Activated CD4-positive, alpha-beta T cell treated with anti-CD3 and anti-CD28 coated beads, Interleukin-2, Interleukin-6, amounts not matched to agents 100 ng/mL and 50 ng/mL, durations not matched to agents 16 hours and 8 hours (primary cell): ENCODE measurements at places on chromosomes 6 and 20.

- DNase-seq: peak; percentile 57
These were observed 131.8 kb upstream of the PROKR2 start for GRCh38 chr20:5448449-5449118.

DNA sequence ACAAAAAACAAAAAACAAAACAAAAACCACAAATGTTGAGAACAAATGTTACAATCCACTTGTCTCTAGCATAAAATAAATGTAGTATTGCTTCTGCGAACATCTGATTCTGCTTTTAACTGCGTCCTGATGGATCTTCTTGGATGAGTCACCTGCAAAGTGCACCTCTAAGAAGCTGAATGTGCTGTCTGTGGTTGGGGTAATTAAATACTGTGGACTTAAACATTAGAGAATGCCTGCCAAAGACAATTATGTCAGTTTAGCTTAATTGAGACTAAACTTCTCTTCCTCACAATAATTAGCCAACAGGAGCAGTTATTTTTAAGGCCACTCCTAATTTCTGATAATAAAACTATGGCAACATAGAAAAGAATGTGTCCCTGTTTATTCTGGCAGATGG lies 253.4 kb downstream of the PHACTR1 start:
- no peak for DNase-seq

- no peak for DNase-seq
These were observed 28.8 kb upstream of the TLDC2 start for GRCh38 chr20:36847009-36847709.

- DNase-seq: no peak
These were observed 680.4 kb upstream of the IMPG1 start for GRCh38 chr6:76752841-76753240.

- no peak for DNase-seq
These were observed 627.7 kb downstream of the QKI start for GRCh38 chr6:164042212-164042611.

GRCh38 chr6:166486536-166486880 lies 100.0 kb downstream of the RAMACL start:
- DNase-seq: no peak

DNA sequence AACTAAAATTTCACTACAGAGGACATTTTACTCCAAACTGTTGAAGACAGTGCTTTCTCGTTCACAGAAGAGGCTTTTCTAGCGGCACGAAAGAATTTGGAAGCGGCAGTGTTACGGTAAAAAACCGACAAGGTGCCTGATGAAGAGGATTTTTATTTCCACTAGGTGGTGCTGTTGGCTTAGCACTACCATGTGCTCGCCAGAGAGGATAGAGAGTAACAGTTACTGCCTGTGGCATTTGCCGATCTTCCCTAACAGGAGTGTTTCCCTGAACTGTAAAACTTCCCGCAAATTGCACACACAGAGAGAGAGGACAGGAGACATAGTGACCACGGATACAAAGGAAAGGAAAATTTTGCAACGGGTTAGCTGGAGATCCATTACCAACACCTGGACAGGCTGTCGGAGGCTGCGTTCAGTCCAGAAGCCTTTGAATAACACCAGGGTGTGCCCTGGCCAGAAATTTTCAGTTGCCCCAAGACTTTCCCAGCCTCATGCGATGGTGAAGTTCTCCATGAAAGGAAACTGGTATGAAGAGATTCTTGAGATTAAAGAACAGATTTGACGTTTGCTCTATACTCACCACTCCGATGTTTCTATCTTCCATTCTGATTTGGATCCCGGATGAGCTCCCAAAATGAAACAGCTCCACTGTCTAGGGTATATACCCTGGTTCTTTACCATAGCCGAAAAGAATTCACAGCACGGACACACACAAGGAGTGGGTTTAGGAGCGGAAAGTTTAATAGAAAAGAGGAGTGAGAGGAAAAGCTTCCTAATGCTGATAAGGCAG lies 48.1 kb downstream of the HLA-DPB1 start:
- DNase-seq: peak; percentile 60

DNA sequence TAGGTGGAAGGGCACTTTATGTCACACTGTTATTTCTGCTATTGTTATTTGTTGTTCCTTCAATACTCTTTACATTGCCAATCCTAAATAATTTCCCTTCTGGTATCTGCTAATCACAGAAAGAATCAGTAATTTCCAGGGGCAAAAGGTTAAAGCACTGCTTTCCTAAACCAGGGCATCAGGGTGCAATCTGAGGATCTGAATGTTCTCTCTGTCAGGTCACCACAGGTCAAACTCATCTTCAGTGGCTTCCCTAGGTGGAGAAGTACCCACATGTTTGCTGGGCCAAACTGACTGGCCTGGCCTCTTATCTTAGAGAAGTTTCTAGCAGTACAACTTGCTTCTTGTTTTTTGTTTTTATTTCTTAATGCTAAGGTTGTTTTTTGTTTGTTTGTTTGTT lies 118.7 kb downstream of the OPRM1 start:
- DNase-seq: no peak

DNA sequence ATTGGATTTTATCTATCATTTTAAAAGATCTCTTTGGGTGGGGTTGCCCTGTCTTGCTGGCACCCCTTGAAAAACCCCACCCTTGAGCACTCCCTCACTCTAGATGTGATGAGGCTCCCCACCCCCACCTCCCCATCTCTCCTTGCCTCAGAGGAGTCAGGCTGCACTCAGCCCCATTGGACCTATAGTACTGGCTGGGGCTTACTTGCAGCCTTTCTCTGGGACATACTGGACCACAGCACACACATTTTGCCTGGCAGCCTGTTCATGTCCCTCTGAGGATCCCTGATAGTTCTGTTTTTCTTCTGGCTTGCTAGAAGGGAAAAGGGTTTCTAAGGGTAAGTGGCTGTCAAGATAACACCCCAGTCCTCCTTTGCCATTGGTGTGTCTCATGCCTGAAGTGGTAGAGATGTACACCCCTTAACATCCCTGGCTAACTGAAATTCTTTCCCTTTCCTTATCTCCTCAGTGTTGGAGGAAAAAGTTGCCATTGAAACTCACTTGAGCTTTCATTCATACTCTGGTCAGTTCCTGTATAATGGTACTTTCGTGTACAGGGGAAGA lies 553.4 kb upstream of the CITED2 start:
- no peak for DNase-seq

GRCh38 chr6:43970913-43971775 lies 156.1 kb downstream of the MRPL14 start:
- no peak for DNase-seq

DNA sequence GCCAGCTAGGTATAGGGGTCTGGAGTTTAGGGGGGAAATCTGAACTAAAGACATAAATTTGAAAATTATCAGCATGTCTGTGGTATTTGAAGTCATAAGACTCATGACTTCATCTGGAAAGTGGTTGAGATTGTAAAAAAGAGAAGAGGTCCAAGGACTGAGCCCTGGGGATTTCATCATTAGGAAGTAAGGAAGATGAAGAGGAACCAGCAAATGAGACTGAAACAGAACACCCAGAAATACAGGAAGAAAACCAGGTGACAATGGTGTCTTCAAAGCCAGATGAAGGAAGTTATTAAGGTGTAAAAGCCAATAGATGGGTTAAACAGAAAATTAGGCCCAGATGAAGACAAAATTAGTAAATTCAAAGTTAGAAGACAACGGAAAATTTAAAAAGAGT lies 49.1 kb upstream of the UBR2 start:
- DNase-seq: no peak

DNA sequence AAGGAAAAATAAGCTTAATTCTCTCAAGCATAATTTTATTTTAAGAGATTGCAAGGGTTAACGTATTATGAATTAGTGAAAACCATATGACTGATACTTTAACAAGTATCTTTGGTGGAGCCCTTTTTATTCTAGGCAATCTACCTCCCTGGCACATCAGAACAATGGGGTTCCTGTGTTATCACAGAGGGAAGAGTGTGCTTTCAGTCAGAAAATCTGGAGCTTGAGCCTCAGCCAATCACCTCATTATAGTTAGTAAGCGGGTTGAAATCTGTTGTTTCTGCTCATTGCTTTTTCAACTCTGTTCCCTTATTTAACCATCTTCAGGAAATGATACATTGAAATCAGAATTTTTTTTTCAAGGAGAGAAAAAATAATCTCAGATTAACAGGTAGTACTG lies 391 bp downstream of the ADGRF1 start:
- DNase-seq: no peak

DNA sequence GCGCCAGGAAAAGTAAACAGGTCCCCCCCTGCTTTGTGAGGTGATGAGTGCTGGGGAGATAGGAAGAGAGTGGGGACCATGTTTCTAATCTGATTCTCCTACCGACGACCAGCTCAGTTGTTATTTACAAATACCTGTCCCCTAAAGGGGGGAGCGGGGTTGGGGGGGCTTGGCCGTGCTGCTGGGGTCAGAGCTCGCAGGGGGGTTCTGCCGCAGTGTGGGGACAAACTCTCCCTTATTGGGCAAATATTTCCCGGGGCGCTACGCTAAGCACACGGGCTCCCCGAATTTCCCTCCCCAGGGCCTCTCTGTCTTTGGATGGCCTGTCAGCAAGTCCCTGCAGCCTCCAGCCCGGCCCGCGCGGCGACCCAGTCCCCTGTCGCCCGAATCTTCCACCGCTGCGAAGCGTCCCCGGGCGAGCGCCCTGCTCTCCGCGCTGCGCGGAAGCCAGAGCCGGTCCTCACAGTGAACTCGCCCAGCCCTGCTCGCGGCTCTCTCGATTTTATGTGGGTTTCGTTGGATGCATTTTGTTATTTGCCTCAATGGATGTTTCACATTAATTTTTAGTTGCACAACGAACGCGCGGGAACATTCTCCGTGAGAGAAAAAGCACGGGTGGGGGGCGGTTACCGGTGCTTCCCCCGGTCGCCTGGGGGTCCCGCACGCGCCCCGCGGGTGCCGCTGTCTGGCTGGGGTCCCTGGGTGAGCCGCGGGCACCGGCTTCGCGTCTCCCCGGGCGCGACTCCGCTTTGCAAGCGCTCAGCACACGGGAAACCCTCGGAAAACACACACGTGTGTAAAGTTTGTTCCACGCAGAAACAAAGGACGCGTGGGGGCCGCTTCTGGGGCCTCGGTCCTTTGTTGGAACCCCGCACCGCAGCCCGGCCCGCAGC lies 1.5 kb upstream of the STX16 start:
- peak; percentile 38 for DNase-seq

DNA sequence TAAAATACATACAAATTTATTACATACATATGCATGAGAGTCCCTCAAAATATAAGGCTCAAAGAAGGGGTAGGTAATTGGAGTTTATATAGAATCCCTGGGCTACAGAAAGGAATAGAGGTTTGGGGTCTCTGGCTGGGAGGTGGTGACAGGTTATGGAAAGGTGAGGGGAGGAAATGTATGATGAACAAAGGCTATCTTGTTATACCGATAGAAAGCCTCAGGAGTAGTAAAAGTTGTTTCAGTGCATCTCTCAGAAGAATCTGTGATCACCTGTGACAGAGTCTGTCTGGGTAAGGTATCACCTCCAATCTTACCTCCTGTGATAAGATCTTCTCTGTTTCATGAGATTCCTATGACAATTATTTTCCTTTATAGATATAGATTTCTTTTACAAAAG lies 252.9 kb upstream of the AGPAT4 start:
- DNase-seq: no peak

DNA sequence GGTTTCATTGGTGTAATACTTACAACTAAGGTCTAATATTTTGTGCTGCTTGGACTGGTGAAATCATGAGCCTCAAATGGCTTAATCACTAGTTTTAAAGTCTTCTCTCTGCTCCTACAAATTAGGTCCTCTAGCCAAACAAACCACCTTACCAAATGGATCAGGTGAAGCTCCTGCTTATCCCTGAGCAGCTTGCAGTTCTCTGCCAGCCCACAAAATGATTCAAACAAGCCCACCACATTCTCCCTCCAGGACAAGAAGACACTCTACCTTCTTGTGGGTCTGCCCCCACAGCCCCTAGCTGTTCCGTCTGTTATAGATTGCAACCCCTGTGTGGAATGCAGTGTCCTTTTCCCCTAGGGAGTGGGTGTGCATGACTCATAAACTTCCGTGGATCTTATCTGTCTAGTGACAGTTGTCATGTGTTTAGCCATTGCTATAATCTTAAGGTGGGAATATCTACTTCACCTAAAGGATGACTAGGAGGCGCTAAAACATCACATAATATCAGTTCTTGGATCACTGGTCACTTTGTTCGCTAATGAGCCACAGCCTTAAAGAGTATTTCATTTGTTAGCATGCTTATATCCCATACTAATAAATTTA lies 940.5 kb upstream of the MANEA start:
- DNase-seq: no peak

GRCh38 chr6:162092816-162093502 lies 634.6 kb downstream of the PRKN start:
- no peak for DNase-seq

GRCh38 chr6:9632026-9632425 lies 782.8 kb downstream of the TFAP2A start:
- DNase-seq: no peak

DNA sequence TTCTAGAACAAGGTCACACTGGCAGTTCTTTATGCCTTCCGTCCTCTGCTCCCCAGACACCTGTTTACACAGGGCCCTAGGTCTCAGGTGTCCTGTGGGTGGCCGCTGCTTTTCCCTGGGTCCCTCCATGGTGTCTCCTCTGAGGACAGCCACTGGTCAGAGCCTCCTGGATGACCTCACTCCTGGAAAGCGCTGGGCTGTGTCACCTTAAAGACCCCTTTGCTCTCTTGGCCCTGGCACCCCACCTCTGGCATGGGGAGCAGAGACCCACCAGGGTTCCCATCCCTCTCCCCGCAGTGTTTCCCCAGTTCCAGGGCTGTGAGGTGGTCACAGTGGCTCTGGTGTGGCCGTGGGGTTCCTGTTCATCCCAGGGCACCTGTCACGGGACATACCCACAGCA lies 33.9 kb downstream of the NTSR1 start:
- no peak for DNase-seq

- no peak for DNase-seq
These were observed 20.4 kb downstream of the TAF11 start for GRCh38 chr6:34867484-34867883.

GRCh38 chr6:29590218-29590808 lies 5.4 kb downstream of the OR2H2 start:
- DNase-seq: no peak

GRCh38 chr6:153668758-153669157 lies 370.3 kb upstream of the OPRM1 start:
- DNase-seq: no peak

- DNase-seq: peak; percentile 69
These were observed 5.8 kb upstream of the PACSIN1 start for GRCh38 chr6:34459899-34460593.

DNA sequence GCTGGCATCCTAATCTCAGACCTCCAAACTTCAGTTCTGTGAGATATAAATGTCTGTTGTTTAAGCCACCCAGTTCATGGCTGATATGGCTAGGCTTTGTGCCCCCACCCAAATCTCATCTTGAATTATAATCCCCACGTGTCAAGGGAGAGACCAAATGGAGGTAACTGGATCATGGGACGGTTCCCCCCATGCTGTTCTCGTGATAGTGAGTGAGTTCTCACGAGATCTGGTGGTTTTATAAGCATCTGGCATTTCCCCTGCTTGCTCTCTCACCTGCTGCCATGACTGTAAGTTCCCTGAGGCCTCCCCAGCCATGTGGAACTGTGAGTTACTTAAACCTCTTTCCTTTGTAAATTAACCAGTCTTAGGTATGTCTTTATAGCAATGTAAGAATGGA lies 56.7 kb downstream of the KIAA0319 start:
- no peak for DNase-seq

GRCh38 chr6:52663120-52663935 lies 7.6 kb upstream of the TMEM14A start:
- peak; percentile 71 for DNase-seq

GRCh38 chr6:137949686-137950390 lies 82.8 kb downstream of the TNFAIP3 start:
- peak; percentile 23 for DNase-seq
